ENCODE measurements at places on chromosomes 1 and 21.

DNA sequence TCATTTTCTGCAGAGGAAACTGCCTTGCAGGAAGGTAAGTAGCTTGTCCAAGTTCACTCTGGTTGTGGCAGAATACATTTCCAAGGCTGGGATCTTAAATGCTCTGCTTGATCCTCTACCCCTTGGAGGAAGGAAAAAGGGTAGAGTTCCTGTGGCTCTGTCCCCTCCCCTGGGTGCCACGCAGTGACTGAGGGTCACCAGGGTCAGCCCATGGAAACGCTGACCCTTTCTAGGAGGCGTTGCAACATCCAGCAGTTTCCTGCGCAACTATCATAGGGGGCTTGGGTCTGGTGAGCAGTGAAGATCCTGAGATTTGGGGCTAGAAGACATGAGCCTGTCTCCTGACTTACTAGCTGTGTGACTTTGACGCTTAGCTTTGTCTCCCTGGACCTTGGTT is 29.4 kb upstream of the EPS8L3 start:
- no peak for DNase-seq

GRCh38 chr1:233061265-233061664 is 110.9 kb downstream of the NTPCR start:
- no peak for DNase-seq

GRCh38 chr1:184686540-184686939 is 68.1 kb downstream of the EDEM3 start:
- peak; percentile 35 for DNase-seq

GRCh38 chr1:117633936-117634335 is 28.1 kb downstream of the TENT5C start:
- no peak for DNase-seq

DNA sequence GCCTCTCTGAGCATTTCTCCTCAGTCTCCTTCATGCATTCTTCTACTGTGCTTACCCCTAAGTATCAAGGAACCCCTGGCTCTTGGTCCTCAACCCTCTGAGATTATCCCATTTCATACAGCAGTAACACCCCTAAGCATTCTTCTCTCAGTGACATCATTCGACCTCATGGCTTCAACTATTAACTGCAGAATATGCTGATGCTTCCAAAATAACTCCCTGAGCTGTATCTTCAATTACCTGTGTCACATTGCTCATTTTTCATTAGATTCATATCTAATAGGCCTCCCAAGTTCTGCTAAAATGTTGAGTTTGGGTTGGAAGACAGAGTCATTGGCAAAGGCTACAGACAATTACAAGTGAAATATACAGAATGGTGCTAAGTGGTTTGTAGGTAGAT is 7.5 kb downstream of the CAPN8 start:
- no peak for DNase-seq

DNA sequence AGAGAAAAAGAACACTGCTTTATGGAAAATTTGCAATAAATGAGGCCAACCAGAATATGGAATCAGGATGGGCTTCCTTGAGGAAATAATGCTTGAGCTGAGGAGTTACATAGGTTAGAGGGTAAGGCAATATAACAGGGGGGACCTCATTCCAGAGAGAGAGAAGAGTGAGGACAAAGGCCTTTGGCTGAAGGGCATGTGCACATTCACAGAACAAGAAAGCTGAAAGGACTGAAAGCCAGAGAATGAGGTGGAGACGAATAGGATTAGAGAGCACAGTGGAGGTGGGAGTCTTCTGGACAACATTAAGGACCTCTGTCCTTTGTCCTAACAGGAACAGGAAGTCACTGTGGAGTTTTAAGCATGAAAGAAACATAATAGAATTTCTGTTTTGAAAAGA is 60.7 kb upstream of the MROH9 start:
- DNase-seq: no peak

DNA sequence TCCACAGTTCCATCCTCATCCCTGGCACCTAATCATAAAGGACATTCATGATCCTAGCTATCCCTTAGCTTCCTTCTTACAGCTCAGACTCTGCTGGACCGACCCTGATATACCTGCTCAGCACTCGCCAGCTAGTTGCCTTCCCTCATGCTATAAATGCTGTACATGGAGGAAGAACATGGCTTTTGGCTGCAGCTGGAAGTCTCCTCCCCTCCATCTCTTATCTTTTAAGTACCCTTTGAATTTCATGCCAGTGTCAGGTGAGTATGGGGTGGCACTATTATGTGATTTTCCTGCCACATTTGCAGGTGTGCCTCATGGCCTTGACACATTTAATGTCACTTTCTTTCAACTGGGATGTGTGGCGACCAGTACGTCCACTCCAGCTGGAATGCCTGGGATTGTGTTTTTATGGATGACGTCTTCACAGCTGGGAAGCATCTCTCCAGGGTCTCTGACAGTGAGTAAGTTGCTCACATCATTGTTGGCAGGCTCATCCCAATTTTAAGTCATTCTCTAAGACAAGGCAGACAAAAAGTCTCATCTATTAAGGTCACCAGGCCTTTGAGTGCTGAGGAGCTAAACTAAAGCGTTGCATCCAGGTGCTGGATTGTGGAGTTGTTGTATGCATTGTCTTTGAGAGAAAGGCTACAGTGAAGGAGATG is 43.4 kb downstream of the RUNX1 start:
- peak; percentile 36 for DNase-seq

- DNase-seq: no peak
These were observed 10.3 kb downstream of the DENND4B start for GRCh38 chr1:153936011-153936802.

DNA sequence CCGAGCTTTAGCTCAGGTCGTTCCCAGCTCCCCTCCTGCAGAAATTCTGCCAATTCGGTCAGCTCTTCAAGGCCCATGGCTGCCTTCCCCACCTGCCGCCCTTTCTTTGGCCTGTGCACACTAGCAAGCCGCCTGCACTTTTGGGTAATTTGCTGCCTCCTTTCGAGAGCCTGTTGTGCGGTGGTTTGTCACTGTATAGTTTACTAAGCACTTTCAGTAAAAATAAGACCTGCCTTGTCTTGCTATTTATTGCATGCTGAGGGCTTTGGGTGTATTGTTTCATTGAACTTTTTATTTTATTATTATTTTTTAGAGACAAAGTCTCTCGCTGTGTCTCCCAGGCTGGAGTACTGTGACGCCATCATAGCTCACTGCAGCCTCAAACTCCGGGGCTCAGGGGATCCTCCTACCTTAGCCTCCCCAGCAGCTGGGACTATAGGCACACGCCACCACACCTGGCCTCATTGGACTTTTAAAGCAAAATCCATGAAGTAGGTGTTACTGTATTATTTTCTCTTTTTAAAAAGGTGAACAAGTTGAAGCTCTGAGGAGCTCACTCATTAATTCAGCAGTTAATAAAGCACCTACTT is 1.1 kb upstream of the FABP3 start:
- no peak for DNase-seq

DNA sequence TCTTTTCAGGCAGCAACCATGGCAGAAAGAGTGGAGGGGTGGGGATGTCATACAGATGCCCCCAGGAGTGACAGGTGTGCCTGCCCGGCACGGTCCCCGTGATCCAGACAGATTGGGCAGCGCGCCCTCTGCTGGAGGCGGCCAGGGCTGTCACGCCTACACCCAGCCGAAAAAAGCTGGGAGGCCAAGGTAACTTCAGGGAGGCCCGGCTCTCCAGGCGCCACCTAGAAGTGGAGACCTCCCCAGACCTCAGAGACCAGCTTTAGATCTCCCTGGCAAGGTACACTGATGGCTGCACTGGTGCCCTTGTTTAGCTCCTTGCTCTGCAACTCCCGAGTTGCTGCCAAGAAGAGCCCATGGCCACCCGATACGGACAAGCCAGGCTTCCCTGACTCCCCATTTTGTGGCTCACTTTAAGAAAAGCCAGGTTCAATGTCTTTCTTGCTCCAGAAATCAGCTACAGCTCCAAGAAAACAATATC is 6.6 kb downstream of the GOLT1A start:
- peak; percentile 73 for DNase-seq

DNA sequence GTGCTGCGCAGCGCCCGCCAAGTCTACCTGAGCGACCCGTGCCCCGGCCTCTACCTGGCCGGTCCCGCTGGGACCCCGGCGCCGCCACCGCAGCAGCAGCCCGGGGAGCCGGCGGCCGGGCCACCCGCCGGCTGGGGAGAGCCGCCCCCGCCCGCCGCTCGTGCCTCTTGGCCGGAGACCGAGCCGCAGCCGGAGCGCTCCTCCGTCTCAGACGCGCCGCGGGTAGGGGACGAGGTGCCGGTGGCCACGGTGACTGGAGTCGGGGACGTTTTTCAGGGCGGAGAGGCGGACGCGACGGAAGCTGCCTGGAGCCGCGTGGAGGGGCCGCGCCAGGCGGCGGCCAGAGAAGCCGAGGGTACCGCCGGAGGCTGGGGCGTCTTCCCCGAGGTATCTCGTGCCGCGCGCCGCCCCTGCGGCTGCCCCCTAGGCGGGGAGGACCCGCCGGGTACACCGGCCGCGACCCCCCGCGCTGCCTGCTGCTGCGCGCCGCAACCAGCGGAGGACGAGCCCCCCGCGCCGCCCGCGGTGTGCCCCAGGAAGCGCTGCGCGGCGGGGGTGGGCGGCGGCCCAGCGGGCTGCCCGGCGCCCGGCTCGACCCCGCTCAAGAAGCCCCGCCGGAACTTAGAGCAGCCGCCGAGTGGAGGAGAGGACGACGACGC is 646 bp downstream of the IER5 start:
- peak; percentile 38 for DNase-seq

- peak; percentile 7 for DNase-seq
These were observed 29.4 kb downstream of the SPATA17 start for GRCh38 chr1:217660353-217661062.

GRCh38 chr1:199913318-199913717 is 114.2 kb upstream of the NR5A2 start:
- DNase-seq: no peak

DNA sequence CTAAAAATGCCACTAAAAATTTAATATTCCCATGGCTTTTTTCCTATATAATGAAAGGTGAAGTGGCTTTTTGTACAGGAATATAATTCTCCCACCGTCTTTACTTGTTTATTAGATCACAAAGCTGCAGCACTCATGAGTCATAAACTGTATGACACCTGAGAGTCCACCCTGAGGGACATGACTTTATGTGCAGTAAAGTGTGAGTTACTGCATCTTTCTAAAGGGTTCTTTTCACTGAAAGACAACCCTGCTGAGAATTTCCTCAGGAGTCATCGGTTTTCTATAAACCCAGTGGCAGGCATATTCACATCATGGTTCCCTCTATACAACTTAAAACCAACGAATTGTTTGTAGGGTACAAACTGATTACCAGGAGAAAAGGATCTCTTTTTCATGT is 77.4 kb downstream of the APP start:
- no peak for DNase-seq

- no peak for DNase-seq
These were observed 119.6 kb downstream of the NR5A2 start for GRCh38 chr1:200147094-200147493.

DNA sequence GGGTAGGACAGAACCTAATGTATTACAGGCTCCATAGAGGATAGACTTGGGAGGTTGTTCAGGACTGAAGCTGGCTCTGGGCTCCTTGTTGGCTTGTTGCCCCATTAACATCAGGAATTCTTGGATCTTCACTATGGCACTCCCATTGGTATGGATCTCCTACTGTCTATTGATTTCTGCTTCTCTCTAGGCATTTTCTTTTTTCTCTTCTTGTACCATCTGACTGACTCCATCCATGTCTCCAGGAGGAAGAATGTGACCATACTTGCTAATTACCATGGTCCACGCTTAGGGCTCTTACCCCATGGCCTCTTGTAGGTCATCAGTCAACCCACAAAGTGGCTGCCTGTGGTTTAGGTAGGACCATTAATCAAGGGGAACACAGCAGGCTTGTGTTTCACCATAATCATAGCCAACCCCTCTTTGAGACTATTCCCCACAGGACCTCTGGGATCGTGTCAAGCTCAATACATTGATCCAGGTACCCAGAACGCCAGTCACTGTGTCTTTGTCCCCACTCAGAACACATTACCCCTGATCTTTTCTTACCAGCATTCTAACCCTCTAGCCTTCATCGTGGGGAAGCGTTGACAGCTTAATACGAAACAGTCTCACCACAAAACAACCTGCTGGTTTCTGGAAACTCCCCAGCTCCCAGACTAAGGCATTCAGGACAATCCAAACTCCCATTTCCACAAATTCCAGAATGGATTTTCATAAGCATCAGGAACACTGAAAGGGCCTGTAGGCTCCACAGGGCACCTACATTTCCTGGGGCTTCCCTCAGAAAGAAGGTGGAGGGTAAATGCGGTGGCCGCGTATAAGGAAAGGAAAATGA is 97.1 kb downstream of the ETS2 start:
- no peak for DNase-seq

DNA sequence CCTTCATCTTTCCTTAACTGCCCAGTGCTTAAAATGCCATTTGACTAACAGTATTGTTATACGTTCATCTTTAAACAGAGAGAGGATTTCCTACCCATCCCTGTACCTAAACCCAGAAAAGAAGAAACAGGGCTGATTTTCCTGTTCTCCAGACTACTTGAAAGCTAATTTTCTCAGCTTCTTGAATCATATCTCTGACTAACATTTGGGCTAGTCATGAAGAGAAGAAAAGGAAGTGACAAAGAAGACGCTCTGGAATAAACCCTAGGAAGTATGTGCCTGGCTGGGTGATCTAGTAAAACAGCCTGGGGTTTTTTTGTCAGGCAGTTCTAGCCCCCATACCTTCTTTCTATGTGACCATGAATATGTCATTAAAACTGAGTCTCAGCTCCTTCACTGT is 44.8 kb upstream of the SGIP1 start:
- DNase-seq: no peak

- peak; percentile 71 for DNase-seq
These were observed 62.5 kb downstream of the MORN1 start for GRCh38 chr1:2328676-2329455.

DNA sequence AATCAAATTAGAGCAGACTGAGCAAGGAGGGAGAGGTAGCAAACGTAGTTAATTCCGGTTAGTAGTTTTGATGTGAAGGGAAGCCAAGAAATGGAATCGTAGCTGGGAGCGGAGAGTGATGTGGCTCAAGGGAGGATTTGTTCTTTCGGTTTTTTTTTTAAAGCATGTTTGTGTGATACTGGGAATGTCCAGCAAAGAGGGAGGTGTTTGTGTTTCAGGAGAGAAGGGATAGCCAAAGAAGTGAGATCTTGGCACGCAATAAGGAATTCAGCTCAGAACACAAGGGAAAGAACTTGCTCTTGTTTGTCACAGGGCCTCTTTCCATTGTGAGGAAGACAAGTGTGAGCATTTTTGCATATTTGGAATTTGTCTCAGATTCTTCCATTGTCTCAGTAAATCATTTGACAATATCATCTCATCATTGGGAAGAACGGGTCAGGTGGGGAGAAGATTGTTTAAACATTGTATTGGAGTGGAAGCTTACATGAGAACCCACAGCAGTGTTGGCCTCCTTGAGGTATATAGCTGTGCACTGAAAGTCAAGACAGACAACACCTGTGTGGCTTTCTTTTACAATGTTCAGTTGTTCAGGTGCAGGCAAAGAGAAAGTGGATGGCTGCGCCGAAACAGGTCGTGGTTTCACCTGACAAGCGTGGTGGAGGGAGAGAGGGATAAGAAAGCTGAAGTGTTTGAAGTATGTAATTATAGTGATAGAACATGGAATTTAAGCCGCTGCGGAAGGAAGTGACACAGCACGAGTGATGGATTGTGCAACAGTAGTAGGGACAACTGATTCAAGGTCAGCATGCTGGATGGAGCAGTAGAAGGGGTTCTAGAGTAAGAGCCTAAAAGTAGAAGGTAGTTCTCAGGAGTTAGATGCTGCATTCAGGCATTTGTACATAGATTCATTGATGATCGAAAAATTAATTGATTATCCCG is 25.4 kb downstream of the FMN2 start:
- DNase-seq: peak; percentile 18
